A549 treated with Mapracorat at 1 μM for 4 hours (cell line): ENCODE measurements at places on chromosomes 5 and 9. TPM values are rescaled to one million over a fixed set of nuclear protein-coding genes. Genes with fewer than 3 reads are reported as not detected.

IFNA8 gene
- not detected in 5 replicates for total RNA-seq

OR1J1 gene
- total RNA-seq = not detected in 5 replicates

BTF3 gene
- 1,037 to 1,272 TPM (median 1,086 TPM) in 5 replicates for total RNA-seq

SCGB3A2 gene
- total RNA-seq = not detected in 5 replicates

RACK1 gene
- total RNA-seq = 3,085 to 3,907 TPM (median 3,262 TPM) in 5 replicates

TAS2R1 gene
- not detected in 5 replicates for total RNA-seq

IRX2 gene
- 1.3 to 2.2 TPM (median 2.0 TPM) in 5 replicates for total RNA-seq

SAXO1 gene
- not detected in 5 replicates for total RNA-seq

KCNN2 gene
- 0.08 to 0.15 TPM (median 0.11 TPM) in 4 of 5 replicates, not detected in the other for total RNA-seq

PPP1R26 gene
- total RNA-seq = 13.0 to 20.2 TPM (median 18.7 TPM) in 5 replicates

BHMT gene
- total RNA-seq = not detected in 5 replicates

GDNF gene
- total RNA-seq = 0.05 to 0.07 TPM in 2 of 5 replicates, not detected in the others

ISL1 gene
- 0.13 TPM in 1 of 5 replicates, not detected in the others for total RNA-seq

SLC36A2 gene
- total RNA-seq = not detected in 5 replicates

IL11RA gene
- 4.7 to 8.1 TPM (median 6.3 TPM) in 5 replicates for total RNA-seq

NUTM2F gene
- 0.06 to 0.07 TPM in 2 of 5 replicates, not detected in the others for total RNA-seq

UBE2QL1 gene
- total RNA-seq = 0.72 to 1.2 TPM (median 0.87 TPM) in 5 replicates

RPS23 gene
- total RNA-seq = 3,355 to 5,486 TPM (median 3,454 TPM) in 5 replicates

CYLC2 gene
- not detected in 5 replicates for total RNA-seq

TIMD4 gene
- total RNA-seq = 0.74 to 1.6 TPM (median 1.1 TPM) in 5 replicates

SLC34A3 gene
- 0.08 to 0.28 TPM (median 0.09 TPM) in 3 of 5 replicates, not detected in the others for total RNA-seq

DMGDH gene
- not detected in 5 replicates for total RNA-seq

OXCT1 gene
- total RNA-seq = 2.5 to 3.7 TPM (median 2.9 TPM) in 5 replicates

TAF11L5 gene
- total RNA-seq = not detected in 5 replicates
